ENCODE measurements at places on chromosomes 2 and 18.
A peak's percentile ranks its signal among the peaks of the same experiment; 100 is the strongest.

- DNase-seq = no peak
Measured at GRCh38 chr2:36733215-36733614, 36.7 kb downstream of the VIT start.

DNA sequence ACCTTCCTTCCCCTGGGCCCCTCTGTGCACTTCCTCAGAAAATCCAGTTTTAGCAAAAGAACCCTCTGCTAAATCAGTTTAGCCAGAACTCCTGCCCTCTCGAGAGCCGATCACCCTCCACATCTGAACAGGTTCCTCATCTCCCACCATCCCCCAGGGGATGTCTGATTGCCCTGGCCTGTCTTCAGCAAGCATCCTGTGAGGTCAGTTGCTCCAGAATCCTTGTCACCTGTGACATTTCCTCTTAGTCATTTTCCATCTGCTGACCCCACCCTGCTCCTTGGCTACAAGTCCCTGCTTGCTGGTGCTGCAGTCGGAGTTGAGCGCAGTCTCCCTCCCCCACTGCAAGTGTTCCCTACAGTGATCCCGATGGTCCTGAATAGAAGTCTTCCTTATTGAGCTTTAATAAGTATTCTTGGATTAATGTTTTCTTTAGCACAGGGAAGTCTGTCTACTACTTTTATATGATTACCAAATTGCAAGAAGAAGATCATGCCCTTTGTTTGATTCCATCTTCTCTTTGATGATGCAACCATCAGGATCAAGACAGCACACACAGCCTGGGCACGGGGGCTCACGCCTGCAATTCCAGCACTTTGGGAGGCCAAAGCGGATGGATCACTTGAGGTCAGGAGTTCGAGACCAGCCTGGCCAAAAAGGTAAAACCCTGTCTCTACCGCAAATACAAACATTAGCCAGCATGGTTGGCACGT, 30.9 kb upstream of the UBE2F start:
- DNase-seq = no peak

- DNase-seq = peak; percentile 20
Measured at GRCh38 chr2:158893026-158893425, 75.4 kb upstream of the TANC1 start.

DNA sequence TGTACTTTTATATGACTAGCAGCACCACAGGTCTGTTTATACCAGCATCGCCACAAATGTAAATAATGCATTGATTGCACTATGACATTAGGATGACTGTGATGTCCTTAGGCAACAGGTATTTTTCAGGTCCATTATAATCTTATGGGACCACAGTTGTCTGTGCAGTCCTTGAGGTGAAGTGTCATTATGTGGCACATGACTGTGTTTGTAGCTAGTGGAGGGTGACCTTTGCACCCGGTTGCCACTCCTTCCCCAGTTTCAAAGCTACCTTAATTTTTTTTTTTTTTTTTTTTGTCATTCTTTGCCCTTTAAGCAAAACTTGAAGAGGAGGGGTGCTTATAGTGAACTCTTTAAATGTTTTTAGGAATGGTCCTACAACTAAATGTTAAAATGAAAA, 386.4 kb downstream of the THSD7B start:
- DNase-seq = no peak

- DNase-seq = no peak
Measured at GRCh38 chr2:15889442-15890123, 50.8 kb upstream of the MYCN start.

DNA sequence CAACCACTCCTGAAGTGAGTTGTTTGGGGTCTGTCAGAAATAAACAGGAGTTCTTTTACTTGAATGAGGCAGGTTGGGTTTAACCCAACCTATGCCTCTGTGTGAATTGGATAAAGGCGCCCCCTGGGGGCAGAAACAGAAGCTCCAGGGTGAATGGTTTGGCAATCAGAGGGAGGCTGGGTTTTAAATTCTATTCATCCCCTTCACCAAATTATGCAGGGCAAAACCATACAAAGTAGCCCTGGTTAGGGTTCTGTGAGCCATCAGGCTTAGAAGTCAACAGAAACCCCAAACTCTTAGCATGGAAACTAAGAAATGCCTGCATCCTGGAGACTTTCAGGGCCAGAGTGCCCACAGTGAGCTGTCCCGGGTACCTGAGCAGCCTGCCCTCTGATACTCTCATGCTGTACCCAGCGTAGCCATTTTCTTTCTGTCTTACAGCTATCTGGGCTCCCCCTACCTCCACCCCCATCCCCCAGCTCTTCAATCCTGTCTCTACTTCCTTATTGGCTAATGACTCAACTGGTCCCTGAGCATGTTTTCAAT, 241.5 kb downstream of the ICOS start:
- no peak for DNase-seq

GRCh38 chr18:48023334-48024008, 93.0 kb upstream of the SMAD2 start:
- DNase-seq = no peak

DNA sequence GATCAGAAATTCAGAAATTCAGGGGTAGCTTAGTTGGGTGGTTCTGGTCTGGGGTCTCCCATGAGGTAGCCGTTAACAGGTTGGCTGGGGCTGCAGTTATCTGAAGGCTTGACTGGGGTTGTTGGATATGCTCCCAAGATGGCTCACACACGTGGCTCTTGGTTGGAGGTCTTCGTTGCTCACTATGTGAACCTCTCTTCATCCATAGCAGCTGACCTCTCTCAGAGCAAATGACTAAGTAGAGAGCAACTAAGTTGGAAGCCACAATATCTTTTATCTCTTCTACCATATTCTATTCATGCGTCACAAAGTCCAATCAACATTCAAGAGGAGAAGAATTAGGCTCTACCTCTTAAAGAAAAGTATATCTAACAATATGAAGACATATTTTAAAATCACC, 38.7 kb upstream of the SERTAD2 start:
- DNase-seq = no peak

GRCh38 chr2:233356546-233357308, 2.4 kb downstream of the DGKD start:
- no peak for DNase-seq

- no peak for DNase-seq
Measured at GRCh38 chr2:142967060-142967459, 89.6 kb downstream of the KYNU start.

GRCh38 chr2:28412625-28413151, 20.0 kb downstream of the FOSL2 start:
- no peak for DNase-seq

DNA sequence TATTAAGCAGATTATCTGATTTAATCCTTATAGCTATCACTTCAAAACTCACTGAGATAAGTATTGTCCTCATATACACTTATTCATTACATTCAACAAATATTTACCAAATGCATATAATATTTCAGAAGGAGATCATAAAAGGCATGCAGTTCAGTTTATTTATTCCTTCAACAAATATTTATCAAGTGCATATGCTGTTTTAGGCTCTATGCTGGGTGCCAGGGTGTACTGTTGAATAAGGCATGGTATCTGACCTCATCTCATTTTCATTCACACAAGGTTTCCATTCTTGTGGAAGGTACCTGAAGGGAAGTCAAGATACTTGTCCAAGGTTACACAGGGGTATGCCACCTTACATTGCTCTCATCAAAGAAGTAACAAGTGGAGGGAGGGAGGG, 213.0 kb downstream of the INSIG2 start:
- DNase-seq = no peak

- DNase-seq = no peak
Measured at GRCh38 chr2:42598656-42599055, 30.2 kb downstream of the MTA3 start.

GRCh38 chr18:52914148-52914547, 574.2 kb downstream of the DCC start:
- DNase-seq = no peak

GRCh38 chr2:176536439-176537133, 267.3 kb downstream of the MTX2 start:
- no peak for DNase-seq

DNA sequence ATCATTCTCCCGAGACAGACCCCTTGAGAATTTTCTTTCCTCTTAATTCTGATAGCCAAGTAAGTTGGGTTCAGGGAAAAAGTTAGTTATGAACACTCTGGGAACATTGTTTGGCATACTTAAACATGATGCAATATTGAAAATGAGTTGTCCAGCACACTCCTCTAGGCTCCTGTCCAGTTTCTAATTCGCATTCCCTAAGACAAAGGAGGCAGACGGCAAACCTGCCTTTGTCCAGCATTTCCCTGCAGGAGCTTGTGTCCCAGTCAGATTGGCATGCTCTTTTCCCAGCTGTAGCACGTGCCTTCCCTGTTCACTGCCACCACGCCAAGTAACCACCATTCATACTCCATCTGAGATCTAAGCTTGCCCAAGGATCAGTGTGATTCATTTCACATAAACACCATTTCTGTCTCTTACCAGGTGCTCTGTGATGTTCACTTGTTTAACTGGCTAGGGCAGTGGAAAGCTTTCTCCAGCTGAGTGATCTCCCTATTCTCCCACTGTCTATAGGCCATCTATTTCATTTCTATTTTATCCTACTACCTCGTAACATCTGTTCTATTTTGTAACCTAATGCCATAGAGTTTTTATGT, 150.0 kb upstream of the EPB41L3 start:
- DNase-seq = no peak

- no peak for DNase-seq
Measured at GRCh38 chr2:225334514-225334913, 65.0 kb upstream of the NYAP2 start.

DNA sequence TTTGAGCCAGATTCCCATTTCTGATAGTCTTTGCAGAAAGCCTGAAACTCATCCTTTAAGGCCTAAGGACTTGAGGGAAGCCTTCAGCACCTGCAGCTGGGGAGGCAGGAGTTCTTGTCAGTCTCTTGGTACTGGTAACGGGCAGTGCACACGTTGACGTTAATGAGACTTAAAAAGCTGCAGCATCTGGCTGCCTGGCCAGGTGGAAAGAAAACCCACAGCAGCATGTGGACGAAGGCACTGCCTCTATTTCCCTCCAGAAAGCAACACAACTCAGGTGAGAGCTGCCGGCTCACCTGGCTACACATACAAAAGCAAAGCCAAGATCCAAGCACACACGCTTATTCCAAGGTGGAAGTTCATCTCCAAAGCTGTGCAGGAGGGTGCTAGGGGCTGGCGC, 178.8 kb downstream of the ANAPC1 start:
- DNase-seq = no peak

- no peak for DNase-seq
Measured at GRCh38 chr2:643334-643733, 33.9 kb downstream of the TMEM18 start.

- DNase-seq = no peak
Measured at GRCh38 chr2:9423922-9424272, 443 bp downstream of the CPSF3 start.

DNA sequence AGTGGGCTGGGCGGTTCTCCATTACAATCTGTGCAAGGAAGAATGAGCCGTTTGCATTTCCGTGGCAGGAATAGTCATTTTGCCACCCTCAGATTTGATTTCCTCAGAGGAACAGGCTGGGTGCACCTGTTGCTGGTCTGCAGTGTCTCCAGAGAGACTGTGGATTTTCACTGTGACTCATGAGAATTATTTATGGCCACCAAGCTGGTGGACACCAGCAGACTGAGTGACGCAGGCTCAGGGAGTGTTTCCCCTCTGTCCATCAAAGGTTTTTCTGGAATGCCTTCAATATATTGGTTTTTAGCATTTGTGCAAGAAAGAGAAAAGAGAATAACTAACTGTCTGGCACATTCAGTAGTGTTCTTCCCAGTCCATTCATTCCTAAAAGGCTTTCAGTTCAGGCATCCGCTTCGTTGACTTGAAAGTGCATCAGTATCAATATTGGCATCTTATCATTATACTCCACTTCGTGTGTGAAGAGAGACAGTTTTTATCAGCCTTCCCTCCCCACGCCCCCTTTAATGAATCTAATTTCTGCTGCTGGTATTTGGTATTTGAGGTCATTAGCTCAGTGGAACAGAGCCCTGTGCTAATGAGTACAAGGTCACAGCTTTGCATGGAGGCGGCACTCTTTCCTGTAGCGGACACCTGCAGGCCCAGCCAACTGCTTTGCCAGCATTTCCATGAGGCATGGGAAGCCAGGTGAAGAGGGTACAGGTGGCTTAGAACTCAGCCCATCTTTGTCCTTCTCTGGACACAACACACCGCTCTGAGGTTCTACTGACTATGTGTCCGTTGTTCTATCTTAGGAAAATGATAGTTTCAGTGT, 39.9 kb downstream of the PRKCE start:
- DNase-seq = no peak

DNA sequence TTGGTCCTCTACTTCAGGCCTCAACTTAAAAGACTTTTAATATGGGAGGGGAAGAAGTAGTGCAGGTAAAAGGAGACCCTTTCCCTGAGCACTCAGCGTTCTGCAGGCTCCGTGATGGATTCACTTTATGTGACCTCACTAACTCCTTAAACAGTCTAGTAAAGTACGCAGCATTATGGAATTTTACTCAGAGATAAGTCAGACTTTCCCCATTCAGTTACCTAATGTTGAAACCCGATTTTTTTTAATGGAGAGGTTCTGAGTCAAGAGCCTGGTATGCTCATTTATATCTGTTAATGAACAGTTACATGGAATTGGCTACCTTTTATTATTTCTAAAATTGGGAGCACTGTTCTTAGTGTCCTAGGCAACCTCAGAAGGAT, 34.1 kb downstream of the RASGRP3 start:
- no peak for DNase-seq

GRCh38 chr2:18924886-18925285, 335.5 kb upstream of the NT5C1B start:
- DNase-seq = no peak

- no peak for DNase-seq
Measured at GRCh38 chr2:143776526-143777297, 647.5 kb downstream of the ARHGAP15 start.

GRCh38 chr2:62506421-62506750, 391 bp upstream of the TMEM17 start:
- no peak for DNase-seq

GRCh38 chr2:210250622-210251021, 25.4 kb upstream of the ACADL start:
- DNase-seq = no peak

DNA sequence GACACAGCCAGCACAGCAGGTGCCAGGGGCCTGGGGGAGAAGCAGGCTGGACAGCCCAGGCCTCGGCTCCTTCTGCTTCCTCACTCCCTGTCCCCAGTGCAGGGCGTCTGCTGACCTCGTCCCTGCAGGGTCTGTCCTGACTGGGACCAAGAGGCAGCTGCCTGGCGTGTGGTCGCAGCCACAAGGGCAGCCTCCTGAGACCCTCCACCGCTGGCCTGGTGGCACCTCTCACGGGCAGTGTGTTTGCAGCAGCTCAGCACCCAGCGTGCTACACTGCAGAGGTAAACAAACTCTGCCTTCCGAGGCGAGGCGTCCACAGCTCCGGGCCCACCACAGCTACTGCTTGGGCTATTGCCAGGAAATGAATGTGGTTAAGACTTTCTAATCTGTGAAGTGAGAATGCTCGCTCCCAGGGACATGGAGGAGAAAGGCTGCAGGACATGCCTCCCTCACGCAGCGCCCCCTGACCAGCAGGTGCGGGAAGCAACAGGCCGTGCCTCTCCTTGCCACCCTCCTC, 46.1 kb upstream of the HPCAL1 start:
- DNase-seq = no peak

DNA sequence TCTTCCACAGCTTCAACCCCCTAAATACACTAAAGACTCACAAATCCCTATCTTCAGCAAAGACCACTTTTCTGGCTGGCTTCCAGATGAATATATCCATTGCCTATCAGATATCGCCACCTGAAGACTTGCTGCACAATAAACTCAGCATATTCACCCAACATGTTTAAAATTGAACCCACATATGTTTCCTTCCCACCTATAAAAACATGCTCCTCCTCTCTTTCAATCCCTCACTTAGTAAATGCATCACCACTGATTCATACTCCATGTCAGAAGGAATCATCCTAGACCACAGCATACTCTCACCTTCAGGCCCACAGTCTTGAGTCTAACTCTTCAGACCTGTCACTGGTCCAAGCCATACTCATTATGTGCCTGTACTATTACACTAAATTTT, 5.3 kb downstream of the SPC25 start:
- DNase-seq = no peak
